Fibroblast of skin of left quadriceps (primary cell): ENCODE measurements at places on chromosomes 11 and 22.

GRCh38 chr11:75706260-75706729 lies 11.3 kb upstream of the MOGAT2 start:
- DNase-seq = peak; percentile 25

GRCh38 chr22:16915701-16916100 lies 90.5 kb upstream of the XKR3 start:
- DNase-seq = no peak

GRCh38 chr11:64747961-64748665 lies 4.2 kb upstream of the RASGRP2 start:
- DNase-seq = peak; percentile 81

- no peak for DNase-seq
These were observed 7.4 kb downstream of the LZTR1 start for GRCh38 chr22:20989323-20990138.

DNA sequence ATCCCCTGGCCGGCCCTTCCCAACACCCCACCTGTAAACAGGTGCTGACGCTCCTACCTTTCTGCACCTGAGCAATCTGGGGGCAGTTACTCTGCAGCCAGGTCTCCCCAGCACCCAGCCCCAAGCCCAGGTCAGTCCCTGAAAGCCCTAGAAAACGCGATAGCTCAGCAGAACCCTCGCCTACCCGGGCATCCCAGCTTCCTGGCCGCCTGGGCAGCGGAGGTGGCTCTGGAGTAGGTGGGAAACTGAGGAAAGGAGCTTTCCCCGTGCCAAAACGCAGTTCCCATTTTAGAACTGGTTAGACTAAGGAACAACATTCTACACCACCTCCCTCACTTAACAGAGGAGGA lies 445 bp downstream of the SYTL2 start:
- no peak for DNase-seq

DNA sequence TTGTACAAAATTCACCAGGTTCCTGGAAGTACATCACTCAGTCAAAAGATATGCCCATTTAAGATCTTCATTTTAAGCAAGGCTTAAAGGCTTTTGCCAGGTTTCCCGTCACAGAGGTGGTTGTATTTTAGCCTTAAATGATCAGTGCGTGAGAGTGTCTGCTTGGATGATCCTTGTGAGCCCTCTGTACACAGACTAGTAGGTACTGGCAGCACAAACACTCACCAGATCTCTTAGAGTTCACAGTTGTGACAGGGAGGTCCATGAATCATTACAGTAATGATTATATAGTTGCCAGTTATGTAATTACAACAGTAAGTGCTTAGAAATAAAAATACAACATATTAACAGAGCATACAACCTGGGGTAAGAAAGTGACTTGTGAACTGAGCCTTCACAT lies 84.2 kb upstream of the SLC25A18 start:
- no peak for DNase-seq

DNA sequence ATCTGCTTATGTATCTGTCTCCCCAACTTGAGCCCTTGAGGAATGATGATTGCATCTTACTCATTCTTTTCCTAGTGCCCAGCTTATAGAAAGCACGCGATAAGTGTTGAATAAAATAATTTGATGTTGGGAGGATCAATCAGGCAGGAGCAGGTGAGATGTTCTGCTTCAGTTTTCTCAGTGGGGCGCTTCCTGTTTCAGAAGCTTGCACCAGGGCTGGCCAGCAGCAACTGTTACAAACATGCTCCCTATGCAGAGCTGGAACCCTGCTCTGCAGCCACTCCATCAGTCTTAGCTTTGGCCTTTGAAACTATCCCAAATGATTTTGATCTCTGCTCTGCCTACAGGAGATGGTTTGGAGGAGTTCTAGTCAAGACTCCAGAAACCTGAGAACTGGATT lies 3.9 kb downstream of the ENDOD1 start:
- DNase-seq = no peak

GRCh38 chr11:5036669-5037068 lies 9.7 kb upstream of the OR52J3 start:
- DNase-seq = no peak

GRCh38 chr11:66239998-66240780 lies 28.2 kb upstream of the RAB1B start:
- DNase-seq = no peak

DNA sequence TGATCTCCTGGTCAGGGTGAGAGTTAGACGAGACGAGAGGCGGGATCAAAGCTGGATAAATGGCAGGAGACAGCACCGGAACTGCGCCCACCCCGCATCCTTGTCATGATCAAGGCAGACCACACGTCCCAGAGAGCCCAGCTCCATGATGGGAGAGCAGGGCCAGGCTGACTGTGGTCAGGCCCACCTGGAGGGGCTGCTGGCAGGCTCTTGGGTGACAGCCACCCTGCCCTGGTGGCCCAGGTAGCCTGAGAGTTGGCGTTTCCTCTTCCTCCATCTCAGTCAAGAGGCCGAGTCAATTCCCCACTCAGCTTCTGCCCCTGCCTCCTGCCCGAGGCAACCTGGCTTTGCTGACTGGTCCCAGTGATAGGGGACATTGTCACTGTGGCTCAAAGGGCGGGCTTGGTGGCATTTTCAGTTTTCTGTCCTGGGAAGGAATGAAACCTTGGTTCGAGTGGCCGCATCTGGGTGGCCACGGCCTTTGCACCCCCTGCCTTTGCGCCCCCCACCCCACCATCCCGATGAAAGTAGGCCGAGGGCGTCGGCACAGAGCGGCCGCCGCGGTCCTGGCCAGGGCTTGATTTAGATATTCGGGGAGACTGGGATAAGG lies 60.8 kb upstream of the PPARA start:
- no peak for DNase-seq

GRCh38 chr11:79353706-79354105 lies 87.1 kb downstream of the TENM4 start:
- DNase-seq = no peak

- DNase-seq = peak; percentile 94
These were observed 872 bp downstream of the TMA7B start for GRCh38 chr22:39960791-39961746.

- DNase-seq = no peak
These were observed 29.0 kb downstream of the GLYATL1 start for GRCh38 chr11:58968251-58968711.

- no peak for DNase-seq
These were observed 83.5 kb downstream of the DSCAML1 start for GRCh38 chr11:117713538-117713991.

- DNase-seq = no peak
These were observed 80.1 kb downstream of the INSC start for GRCh38 chr11:15194671-15195415.

DNA sequence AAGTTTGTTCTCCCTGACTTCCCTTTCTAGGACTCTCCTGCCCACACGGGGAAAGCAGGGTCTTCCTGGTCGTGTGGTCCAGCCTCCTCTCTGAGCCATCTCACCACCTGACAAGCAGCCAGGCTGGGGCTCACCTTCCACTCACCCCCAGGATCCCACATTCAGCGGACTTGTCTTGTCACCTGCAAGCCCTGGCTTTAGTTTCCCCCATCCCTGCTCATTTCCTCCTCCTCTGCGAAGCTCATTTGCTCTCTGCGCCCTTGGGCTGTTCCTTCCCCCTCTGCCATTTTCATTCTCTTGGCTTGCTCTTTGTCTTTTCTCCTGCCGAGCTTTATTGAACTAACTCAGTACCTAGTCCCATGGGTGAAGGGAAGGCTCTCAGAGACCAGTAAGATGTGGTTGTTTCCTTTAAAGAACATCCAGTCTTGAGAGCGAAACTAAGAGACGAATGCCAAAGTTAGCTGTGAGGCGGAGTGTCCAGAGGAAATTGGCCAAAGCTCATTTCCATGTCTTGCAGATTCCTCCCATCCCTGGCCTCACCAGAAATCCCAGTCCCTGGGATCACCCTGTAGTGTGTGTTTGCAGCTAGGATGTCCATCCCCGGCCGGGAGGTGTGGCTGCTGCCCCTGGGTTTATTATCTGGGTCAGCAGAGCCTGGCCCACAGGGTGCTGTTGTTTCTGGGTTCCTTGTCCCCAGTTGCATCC lies 2.0 kb downstream of the ST14 start:
- no peak for DNase-seq

DNA sequence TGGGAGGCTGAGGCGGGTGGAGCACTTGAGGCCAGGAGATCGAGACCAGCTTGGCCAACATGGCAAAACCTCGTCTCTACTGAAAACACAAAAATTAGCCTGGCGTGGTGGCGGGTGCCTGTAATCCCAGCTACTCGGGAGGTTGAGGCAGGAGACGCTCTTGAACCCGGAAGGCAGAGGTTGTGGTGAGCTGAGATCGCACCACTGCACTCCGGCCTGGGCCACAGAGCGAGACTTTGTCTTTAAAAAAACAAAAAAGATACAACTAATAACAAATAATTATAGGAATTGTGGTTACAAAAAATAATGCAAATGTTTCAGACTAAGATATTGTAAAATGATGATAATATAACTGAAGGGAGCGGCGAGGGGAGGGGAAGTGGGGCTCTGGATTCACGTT lies 90.3 kb upstream of the RTL6 start:
- DNase-seq = no peak

- DNase-seq = no peak
These were observed 10.8 kb downstream of the DNAL4 start for GRCh38 chr22:38783095-38783615.

DNA sequence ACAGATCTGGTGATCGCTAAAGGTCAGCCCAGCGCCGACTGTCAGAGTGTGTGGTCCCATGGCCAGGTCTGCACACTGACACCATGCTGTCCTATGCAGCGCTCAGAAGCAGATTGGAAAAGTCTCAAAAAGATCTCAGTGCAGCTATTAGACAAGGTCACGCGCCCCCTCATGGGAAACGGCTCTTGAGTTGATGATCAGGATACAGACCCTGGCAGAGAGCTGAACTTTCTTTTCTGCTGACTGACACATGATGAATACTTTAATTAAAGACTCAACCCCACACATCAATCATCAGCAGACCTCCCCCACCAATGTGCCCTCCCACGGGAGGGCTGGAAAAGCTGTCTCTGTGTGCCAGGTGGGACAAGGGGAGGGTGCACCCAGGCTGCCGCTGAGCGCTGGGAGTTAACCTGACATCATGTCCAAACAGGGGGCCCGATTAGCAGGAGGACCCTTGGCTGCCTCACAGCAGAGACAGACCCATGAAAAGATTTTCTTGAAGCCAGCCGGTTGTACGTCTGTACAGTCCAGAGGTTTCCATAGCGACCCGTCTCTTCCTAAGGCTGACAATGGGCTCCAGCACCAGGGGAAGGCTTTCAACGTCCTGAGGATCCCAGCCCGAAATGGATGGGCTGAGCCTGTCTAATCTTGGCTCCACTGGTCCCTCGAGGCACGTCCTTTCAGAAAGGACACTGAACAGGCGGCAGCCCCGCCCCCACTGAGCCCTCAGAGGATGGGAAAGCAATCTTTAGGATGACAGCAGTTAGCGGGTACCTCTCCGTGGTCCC lies 26.9 kb downstream of the RASD2 start:
- no peak for DNase-seq

DNA sequence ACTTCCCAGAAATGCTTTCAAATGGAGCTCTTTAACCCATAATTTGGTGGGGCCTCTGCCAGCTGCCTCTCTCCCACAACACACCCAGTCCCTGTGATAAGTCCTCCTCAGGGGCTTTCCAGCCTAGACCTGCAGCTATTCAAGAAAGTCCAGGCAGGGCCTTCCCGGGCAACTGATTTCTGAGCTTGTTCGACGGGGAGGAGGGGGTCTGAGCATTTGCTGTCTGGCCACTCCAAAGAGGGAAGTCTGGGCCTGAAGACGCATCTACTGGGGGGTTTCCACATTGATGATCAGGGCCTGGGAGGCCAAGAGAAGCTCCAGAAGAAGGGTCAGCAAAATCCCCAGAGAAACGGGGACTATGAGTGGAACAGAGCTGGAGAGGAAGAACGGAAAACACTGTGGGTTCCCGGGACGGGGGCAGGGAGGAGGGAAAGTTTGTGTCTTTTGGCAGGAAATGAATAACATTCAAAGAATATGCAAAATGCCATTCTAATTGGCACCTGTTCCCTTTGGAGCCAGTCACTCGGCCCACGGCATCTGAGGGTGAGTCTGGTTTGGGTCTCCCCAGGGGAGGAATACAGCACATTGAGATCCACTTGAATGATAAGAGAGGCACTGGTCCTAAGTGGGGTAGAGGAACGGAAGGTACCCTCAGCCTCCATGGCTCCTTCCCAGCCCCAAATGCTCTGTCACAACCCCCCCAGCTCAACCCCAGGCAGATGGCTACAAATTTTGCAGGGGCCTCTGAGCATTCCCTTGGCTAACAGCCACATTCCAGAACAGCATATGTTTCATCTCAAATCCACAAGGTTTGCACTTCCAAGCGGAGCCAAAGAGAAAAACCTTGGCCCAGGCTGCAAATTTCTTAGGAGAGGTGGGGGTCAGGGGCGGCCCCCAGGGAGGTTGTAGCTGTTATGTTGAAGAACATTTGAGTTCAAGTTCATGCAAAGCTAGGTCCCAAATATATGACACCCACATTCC lies 72.0 kb downstream of the RPUSD4 start:
- DNase-seq = peak; percentile 73

- DNase-seq = no peak
These were observed 130.8 kb downstream of the GRIK4 start for GRCh38 chr11:120642196-120642894.

GRCh38 chr22:41302811-41303210 lies 1.5 kb downstream of the ZC3H7B start:
- DNase-seq = no peak

GRCh38 chr22:29345932-29346331 lies 30.4 kb upstream of the RASL10A start:
- DNase-seq = no peak

DNA sequence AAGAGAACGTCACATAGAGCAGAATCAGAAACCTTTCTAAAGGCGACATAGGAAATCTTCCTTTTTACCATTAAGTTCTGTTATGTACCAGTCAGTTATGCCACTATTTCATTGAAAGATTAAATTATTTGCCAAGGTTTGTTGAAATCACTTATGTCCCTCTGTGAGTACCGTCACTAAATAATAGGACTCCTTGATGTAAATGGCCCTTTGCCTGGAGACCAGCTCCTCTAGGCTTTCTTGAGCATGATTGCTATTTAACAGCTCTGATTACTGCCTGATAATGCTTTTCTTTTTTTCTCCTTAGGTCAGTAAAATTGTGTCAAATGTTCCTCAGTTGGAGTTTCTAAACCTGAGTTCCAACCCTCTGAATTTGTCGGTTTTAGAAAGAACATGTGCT lies 29.3 kb downstream of the TBCEL start:
- no peak for DNase-seq

- no peak for DNase-seq
These were observed 481 bp downstream of the ANGPTL5 start for GRCh38 chr11:101915791-101916291.

DNA sequence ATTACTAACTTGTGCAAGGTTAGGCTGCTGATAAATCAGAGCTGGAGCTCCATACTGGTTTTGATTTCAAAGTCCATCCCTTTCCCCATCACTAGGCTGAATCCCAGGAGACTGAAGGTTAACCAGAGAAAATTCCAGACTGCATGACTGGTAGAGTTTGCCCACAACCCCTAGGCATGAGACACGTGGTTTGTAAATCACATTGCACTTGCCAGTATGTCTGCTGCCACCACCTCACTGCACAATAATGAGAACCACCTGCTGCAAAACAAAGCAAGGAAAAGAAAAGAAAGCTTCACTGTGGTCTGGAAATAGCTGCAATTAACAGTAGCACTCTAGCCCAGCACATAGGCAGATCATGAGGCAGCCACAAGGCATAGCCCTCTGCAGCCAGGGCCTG lies 67.6 kb upstream of the NTM start:
- DNase-seq = peak; percentile 93
